ENCODE measurements at places on chromosomes 2 and 18.

- DNase-seq, result no peak
Measured at GRCh38 chr2:197298609-197299008, 12.0 kb downstream of the ANKRD44 start.

DNA sequence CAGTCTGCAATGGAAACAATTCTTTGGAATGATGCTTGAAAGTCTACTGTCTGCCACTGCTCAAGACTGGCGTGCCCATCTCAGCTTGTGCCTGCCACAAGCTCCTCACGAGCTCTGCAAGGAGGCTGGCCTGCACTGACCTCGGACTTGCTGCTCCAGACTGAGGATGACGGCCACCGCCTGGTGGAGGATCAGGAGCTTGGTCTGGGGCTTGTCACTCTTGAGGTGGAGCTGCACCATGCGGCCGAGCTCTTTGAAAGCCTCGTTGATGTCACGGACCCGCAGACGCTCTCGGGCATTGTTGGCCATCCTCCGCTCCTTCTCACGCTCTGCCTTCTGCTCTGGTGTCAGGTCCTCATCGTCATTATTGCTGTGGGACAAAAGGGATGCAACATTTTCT, 269.4 kb upstream of the CCDC68 start:
- DNase-seq, result no peak

- DNase-seq, result peak; percentile 90
Measured at GRCh38 chr2:105406221-105406620, 7.4 kb upstream of the FHL2 start.

DNA sequence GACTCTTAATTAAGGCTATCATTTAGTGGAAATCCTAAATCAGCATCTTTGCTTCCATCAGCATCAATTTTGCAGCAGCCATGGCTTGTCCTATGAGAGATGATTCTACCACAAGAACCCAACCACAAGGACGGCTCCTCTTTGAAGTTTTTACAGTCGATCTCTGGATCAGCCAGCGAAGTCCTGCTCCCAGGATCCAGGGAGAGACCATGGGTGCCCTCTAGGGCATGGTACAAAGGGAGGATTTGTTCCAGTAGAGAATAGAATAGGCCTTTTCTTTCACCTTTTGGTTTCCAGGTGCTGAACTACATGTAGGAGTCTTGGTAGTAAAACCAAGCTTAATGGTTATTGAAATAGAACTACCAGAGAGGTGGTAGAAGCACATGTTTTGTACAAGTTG, 52.7 kb downstream of the TMEM200C start:
- no peak for DNase-seq

- no peak for DNase-seq
Measured at GRCh38 chr2:102357937-102358336, 2.3 kb downstream of the IL18R1 start.

- no peak for DNase-seq
Measured at GRCh38 chr2:190129421-190130199, 67.1 kb upstream of the MSTN start.

All from fibroblast of skin of right biceps (primary cell).